Jurkat, Clone E6-1 (cell line): ENCODE measurements at places on chromosomes 1 and 21.

DNA sequence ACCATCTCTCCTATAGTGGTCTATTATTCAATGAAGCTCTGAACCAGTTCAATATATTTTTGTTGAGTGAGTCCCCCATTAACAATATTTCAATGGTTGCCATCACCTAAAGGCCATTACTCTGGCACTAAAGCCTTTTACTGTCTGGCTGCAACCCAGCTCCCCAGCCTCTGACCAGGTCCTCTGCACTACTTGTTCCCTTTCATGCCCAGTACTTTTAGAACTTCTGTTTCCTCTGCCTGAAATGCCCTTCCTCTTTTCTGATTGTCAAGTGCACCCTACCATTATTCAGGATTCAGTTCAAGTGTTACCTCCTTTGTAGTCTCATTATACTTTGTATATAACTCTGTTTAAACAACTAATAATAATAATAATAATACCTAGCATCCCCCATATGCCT, 30.4 kb upstream of the ZFYVE9 start:
- DNase-seq = no peak

- no peak for DNase-seq
These were observed 18.5 kb upstream of the LYPLAL1 start for GRCh38 chr1:219155135-219155534.

- peak; percentile 51 for DNase-seq
These were observed 28.0 kb upstream of the SFPQ start for GRCh38 chr1:35220976-35221375.

- DNase-seq = no peak
These were observed 61.5 kb downstream of the KIAA0040 start for GRCh38 chr1:175131095-175131494.

GRCh38 chr1:150927624-150928023, 1.5 kb downstream of the SETDB1 start:
- DNase-seq = no peak

- DNase-seq = no peak
These were observed 292.4 kb downstream of the GRIK1 start for GRCh38 chr21:29647353-29647781.

DNA sequence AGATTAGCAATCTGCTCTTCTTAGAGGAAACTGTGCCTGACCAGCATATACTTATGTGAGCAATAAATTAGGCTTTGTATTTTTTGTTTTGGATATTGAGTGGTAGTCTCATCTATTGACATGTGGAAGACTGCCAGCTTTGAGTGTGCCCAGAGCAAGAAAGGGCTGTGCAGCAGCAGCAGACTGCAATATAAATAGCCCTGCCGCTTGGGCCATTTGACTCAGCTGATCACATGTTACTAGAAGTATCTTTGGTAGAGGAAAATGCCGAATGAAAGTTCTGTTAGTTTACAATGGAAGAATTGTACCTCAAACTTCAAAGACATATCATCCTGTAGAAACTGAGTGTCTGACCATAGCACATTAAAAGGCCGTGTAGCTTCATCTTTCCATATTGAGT, 9.1 kb upstream of the PSMB2 start:
- no peak for DNase-seq

GRCh38 chr1:157137408-157138219, 581 bp downstream of the ETV3 start:
- DNase-seq = peak; percentile 42
